Fibroblast of upper back skin (primary cell): ENCODE measurements at places on chromosomes 12 and 14.

DNA sequence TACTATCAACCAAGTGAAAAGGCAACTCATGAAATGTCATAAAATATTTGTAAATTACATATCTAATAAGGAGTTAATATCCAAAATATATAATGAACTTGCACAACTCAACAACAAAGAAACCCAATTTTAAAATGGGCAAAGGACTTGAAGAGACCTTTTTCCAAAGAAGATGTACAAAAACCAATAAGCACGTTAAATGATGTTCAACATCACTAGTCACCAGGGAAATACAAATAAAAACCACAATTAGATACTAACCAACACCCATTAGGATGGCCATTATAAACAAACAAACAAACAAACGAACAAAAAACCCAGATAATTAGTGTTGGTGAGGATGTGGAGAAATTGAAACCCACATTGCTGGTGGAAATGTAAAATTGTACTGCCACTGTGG lies 92.3 kb upstream of the ARID2 start:
- DNase-seq = no peak

GRCh38 chr14:61756135-61756534 lies 6.1 kb upstream of the SNAPC1 start:
- peak; percentile 20 for DNase-seq

GRCh38 chr12:20963303-20963702 lies 152.8 kb downstream of the SLCO1B3 start:
- DNase-seq = no peak

- no peak for DNase-seq
These were observed 45.7 kb upstream of the APPL2 start for GRCh38 chr12:105281694-105282049.

GRCh38 chr14:31277085-31277484 lies 69.5 kb upstream of the HECTD1 start:
- DNase-seq = no peak

GRCh38 chr12:117026921-117027250 lies 72.3 kb downstream of the TESC start:
- no peak for DNase-seq

DNA sequence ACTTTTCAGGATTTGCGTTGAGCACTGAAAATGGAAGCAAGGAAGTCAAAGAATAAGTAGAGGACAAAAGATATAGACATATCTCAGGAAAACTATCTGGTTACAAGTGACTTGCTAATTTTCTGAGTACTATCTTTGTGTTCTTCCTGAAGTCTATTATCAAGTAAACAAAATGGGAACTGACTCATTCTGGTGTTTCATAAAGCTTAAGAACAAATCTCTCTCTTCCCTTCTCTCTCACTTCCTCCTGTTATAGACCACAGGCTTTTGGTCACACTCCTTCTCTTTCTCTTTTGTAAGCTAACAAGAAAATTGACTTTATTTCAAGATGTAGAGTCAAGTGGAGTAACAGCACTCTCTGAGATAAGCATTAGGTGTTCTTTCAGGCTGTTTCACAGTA lies 406.6 kb upstream of the SYT1 start:
- no peak for DNase-seq

- DNase-seq = peak; percentile 88
These were observed 59.5 kb upstream of the IGF1 start for GRCh38 chr12:102539651-102540553.
